ENCODE measurements at places on chromosomes 4 and X.

- no peak for DNase-seq
Observed at GRCh38 chr4:77269505-77269904, 112.5 kb downstream of the CCNG2 start.

DNA sequence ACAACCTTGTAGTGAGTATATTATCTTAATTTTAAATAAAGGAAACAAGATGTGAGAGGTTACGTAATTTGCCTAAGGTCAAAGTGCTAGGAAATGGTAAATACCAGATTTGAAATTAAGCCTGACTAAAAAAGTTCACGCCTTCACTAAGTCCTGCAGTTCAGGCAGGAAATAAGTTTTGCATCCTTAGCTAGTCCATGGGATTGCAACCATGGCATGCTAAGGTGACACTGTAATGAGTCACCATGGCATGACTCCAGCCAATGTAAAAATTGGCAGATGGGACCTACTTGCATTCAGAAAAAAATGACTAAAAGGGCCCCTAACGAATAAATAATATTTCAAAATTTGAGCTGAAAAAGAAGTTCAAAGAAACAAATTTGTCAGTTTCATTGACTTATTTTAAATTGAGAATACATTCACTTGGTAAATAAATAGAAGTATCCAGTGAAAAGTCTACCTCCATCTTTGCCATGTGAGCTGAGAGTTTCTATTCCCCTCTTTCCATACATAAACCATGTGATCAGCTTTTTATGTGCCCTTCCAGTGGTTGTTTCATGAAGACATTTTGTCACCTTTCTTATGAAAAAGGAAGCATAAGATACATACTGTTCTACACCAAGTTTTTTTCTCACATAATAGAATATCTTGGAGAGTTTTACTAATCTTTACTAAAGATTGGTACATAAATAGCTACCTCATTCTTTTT is 72.4 kb downstream of the ANKRD50 start:
- DNase-seq, result no peak

- DNase-seq, result no peak
Observed at GRCh38 chrX:150854856-150855255, 43.6 kb downstream of the CD99L2 start.

- DNase-seq, result no peak
Observed at GRCh38 chr4:76674983-76675382, 223.0 kb downstream of the SOWAHB start.

- DNase-seq, result no peak
Observed at GRCh38 chr4:84159762-84160161, 339.3 kb downstream of the NKX6-1 start.

DNA sequence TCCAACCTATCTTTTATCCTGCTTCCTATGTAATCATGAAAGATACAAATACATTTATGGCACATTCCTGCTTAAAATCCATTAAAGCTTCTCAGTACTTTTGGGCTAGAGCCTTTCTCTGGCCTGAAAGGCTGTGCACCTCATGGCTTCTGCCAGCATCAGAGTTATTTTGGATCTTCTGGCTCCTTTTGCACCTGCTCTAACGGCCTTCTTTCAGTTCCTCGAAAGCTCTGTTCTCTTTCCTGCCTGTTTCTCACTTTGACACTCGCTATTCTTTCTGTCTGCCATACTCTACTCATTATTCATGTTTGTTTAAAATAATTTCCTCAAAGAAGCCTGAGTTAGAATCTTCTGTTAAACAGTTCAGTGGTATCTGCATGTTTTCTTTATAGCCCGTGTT is 86.0 kb downstream of the LRP2BP start:
- DNase-seq, result no peak

- DNase-seq, result no peak
Observed at GRCh38 chrX:153450114-153450948, 4.5 kb upstream of the TREX2 start.

- no peak for DNase-seq
Observed at GRCh38 chrX:10259716-10260115, 102.9 kb downstream of the CLCN4 start.

DNA sequence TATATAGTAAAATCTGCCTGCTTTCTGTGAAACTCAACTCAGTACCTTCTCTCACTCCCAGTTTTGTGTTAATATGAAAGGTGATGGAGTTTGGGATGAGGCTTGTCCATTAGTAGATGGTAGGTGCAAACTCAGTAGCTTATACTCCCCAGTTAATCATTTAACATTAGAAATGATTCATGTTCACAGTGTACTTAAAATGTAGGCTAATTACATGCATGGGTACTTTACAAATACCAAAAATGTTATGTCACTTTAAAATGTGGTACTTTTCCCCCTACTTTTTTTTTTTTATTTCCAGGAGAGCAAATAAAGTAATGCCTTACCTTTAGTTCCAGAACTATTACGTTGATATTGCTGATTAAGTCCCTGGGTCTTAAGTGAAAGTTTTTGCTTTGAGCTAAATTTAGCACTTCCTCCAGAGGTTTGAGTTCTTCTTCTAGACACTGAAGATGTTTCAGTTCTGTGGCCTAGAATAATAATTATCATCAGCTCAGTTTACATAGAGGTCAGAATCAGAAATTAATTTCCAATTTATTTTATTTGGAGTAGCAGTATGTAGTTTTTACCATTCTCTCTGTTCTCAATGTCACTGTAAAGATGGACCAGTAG is 3.0 kb downstream of the IL2 start:
- DNase-seq, result no peak

GRCh38 chrX:75071334-75071733 is 84.7 kb downstream of the ABCB7 start:
- DNase-seq, result no peak

DNA sequence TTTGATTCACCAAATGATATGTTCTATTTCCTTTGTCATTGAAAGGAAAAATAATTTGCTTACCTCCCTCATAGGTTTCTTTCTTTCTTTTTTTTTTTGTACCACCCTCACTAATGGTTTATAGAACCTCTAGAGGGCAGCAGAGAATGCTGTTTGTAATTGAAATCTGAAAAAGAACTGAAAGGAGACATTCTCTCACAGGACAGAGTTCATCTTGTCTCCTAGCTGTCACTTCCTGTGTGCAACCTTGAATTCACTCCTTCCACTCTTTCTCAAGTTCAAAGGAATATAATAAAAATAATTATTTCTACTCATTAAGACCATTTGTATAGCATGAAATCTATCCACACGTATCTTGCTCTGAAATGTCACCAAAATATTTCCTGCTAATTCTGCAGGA is 51.0 kb downstream of the GUCY1B1 start:
- peak; percentile 4 for DNase-seq

DNA sequence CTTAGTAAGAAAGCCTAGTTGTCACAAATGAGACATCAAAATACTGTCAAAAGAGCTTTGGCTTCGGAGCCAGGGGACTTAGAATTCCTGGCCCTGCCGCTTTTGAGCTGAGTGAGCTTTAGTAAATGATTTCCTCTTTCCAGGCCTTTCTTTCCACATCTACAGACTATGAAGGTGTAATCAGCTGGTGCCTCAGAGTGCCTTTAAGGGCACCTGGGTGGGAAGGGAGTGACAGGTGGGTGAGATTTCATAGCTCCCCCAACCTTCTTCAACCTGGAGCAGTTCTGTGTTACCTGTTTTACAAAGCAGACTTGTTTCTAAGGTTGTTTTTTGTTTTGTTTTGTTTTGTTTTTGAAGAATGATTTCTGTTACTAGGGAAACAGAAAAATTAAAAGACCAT is 154.7 kb upstream of the BOD1L1 start:
- DNase-seq, result no peak

DNA sequence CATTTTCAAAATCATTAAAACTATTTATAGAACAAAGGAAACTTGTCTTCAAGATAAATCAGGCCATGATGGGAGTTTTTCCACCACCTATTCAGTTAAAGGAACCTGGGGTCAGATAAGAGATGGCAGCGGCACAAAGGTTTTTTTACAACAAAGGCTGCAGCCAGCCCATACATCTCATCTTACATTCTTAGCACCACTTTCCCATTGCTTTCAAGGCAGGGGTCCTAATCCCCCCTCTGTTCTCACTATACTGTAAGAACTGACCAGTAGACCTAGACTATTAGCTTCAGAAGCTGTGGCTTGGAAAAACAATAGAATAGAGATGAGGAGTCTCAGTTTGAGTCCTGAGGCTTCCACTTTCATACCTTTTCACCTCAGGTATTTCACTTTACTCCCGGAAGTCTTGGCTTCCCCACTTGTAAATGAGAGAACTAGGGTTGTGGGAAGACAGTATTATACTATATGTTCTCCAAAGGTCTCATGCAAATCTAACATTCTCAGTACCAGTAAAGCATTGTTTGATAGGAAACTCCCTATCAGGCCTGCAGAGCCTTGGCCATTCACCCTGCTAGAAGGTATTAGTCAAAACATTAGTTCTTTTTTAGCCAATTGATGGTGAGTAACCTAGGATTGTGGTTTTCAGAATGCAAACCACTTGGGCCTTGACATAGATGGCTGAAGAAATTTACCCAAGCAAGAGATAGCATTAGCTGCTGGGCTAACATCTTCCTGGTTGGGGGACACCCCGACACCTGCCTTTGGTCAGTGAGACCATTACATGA is 182.9 kb upstream of the PBDC1 start:
- no peak for DNase-seq

DNA sequence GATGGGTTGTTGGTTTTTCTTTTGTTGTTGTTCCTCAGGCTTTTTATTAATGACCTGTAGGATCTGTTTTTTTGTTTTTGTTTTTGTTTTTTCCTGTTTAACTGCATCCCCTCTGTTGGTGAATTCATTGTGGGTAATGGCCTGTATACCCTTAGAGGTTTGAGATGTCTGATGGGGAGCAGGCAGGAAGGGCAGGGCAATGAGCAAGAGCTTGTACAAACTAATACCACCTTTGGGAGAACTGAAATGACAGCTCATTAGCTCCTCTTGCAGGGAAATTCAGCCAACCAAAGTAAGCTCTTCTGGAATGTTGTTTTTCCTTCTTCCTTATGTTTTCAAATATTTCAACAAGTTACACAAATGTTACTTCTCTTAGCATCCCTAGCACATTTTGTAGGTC is 23.4 kb downstream of the SH2D1A start:
- no peak for DNase-seq

GRCh38 chr4:168472920-168473319 is 7.4 kb downstream of the DDX60L start:
- DNase-seq, result no peak

DNA sequence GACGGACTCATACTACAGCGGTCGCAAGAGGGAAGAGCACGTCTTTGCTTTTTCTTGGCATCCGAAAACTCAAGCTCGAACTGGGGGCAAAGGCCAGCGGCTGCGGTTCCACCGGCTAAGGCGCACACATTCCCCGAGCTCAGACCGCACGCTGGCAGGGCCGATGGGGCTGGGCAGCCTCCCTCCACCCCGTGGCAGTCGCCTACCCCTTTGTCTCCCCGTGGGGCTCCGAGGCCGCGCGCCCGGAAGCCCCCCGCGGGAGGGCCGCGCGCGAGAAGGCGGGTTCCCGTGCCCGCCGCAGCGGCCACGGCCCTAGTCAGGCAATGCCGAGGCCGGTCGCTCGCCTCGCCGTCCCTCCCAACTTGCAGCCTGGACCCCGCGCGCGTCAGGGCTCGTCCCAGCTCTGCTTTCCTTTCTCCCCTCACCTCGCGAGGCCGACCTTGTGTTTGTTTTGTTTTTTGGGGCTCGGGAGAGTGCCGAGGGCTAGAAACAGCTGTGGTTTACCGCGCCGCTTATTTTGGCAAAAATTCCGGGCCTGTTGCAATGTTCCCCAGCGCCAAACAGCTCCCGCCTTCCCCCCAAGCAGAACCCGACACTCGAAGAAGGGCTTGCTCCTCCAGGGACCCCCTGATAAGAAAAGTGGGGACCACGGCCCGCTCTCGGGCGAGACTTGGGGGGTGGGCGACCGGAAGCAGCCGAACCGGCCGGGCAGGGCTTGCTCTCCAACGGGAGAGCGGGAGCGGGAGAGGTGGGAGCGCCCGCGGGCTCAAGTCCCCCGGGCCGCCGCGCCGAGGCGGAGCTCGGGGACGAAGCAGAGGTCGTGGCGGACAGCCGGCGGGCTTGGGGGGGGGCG is 561 bp upstream of the N4BP2 start:
- DNase-seq, result peak; percentile 71

DNA sequence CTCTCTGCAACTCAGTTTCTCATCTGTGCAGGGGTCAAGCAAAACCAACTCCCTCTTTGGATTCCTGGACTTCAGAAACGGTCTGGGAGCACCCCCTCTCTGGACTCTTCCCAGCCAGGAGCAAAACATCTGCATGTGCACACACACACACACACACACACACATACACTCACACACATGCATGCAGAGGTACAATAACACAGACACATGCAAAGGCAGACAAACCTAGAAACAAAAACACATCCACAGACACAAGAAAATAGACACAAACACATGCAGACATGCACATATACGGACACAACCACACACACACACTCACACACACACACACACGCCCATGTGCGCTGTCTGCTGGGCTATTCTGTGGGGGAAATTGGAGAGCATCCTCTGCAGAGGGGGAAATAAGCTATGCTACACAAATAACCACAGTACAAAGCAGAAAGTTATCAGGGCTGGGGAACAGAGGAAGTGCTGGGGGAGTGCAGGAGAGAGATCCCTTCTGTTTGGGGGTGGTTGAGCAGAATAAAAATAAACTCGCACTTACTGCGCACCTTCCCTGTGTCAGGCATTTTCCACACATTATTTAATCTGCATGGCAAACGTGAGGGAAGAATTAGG is 19.9 kb downstream of the IQSEC2 start:
- DNase-seq, result no peak

DNA sequence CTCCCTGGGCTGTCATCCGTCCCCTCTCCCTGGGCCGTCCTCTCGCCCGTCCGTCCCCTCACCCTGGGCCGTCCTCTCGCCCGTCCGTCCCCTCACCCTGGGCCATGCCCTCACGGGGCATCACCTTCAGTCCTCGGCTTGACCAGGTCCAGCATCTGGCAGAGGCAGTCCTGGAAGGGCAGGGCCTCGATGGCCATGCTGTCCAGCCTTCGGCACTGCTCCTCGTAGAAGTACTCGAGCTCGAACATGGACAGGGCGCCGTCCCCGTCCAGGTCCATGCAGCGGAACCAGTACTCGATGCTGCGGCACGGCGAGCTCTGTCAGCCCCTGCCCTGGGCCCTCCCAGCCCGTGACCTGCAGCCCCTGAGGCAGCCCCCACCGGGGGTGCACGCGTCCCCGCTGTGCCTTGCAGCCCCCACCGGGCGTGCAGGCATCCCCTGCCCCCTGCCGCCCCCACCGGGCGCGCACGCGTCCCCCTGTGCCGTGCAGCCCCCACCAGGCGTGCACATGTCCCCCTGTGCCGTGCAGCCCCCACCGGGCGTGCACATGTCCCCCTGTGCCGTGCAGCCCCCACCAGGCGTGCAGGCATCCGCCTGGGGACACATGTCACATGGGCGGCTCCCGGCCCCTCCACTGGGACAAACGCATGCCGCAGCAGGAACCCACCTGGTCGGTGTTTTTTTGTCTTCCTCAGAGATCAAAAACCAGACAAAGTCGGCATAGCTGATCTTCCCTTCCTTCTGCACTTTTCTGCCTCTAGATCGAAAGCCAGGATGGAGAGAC is 22.2 kb upstream of the GTPBP6 start:
- DNase-seq, result no peak

- no peak for DNase-seq
Observed at GRCh38 chrX:81286608-81287007, 84.7 kb downstream of the SH3BGRL start.

DNA sequence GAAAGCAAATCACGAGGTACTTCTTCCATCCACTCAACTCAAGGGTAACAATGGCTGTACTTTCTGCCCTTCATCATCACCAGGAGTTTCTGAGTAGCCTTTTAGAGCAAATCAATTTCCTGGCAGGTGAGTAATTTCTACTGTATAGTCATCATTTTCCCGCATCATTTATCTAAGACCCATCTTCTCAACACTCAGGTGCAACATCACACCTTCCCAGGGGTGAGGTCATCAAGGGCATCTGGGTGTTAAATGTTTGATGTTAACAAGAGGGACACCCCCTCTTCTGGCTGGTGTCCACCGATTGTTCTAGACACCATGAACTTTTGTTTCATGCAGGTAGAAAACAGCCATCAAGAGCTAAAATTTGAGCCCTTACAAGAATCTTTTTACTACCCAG is 313.4 kb upstream of the MAGEB2 start:
- no peak for DNase-seq

Data from stimulated activated naive CD8-positive, alpha-beta T cell treated with anti-CD3 and anti-CD28 coated beads, Interleukin-15, Interleukin-2, amounts not matched to agents 100 U/mL and 50 U/mL, for 24 hours (primary cell).